ENCODE measurements at places on chromosomes 1 and 21. TPM values are rescaled to one million over a fixed set of nuclear protein-coding genes. Genes with fewer than 3 reads are reported as not detected.
A peak's percentile ranks its signal among the peaks of the same experiment; 100 is the strongest.

- no peaks in the 10 kb centered on the region for H3K36me3 ChIP-seq
- no peak overlapping the region for H3K27ac ChIP-seq
- H3K4me1 ChIP-seq, result peaks cover 5% of the 10 kb centered on the region
- H3K27me3 ChIP-seq, result no peaks in the 10 kb centered on the region
- DNase-seq, result no peak
Observed at GRCh38 chr1:30787856-30788495, 30.4 kb upstream of the LAPTM5 start.

DNA sequence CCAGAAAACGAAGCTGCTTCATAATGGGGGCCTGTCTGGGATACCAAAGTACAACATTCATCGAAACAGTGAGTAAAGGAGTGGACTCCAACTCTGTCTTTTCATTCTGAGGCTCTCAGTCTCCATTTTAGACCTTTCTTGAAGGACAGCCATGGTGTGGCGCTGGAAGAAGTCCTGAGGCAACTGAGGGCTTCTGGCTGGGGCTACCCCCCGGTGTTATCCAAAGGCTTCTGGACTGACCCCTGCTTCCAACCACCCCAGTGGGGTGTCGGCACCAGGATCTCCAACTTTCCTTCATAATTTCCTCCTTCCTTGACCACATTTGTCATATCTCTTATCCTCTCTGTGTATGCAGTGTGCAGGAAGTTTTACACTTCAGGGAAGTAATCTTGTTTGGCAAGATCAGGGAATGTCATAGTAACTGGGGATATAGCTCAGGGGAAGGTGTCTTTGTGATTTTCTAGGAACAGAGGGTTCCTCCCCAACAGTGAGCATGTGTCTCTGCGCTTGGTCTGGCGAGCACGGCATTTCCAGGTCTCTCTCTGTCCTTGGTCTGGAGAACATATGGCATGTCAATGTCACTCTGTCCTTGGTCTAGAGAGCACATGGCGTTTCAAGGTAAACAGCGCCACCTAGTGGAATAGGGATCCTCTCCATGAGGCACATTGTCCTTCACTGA, 19.4 kb upstream of the BSDC1 start:
- DNase-seq, result peak; percentile 29
- H3K27me3 ChIP-seq, result no peaks in the 10 kb centered on the region
- H3K4me3 ChIP-seq, result no peak overlapping the region
- no peaks in the 10 kb centered on the region for H3K4me1 ChIP-seq

- no peak for DNase-seq
- H3K27ac ChIP-seq, result no peak overlapping the region
- no peaks in the 10 kb centered on the region for H3K4me1 ChIP-seq
- H3K4me3 ChIP-seq, result no peak overlapping the region
Observed at GRCh38 chr1:106072909-106073600, 983.4 kb upstream of the PRMT6 start.

DNA sequence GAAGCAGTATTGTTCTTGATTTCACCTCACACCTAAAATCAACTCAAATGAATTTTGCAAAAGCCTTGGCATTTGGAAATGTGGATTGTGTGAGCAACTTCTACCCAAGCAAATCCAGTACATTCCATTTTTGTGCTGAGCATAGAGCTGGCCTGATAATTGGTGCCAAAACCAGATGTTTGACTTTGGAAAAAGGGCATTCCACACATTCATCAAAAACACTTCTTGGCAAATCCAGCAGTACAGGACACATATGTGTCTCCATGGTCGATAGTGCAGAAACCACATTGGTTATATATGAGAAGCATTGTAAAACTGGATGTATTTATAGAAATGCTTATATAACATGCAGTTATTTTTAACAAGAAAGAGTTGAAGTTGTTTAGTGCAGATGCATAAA, 210.4 kb downstream of the KCNK2 start:
- DNase-seq, result no peak
- no peak overlapping the region for H3K4me3 ChIP-seq
- no peak overlapping the region for H3K27ac ChIP-seq
- no peaks in the 10 kb centered on the region for H3K36me3 ChIP-seq

The SSR2 gene
- total RNA-seq, result 289 TPM

DNA sequence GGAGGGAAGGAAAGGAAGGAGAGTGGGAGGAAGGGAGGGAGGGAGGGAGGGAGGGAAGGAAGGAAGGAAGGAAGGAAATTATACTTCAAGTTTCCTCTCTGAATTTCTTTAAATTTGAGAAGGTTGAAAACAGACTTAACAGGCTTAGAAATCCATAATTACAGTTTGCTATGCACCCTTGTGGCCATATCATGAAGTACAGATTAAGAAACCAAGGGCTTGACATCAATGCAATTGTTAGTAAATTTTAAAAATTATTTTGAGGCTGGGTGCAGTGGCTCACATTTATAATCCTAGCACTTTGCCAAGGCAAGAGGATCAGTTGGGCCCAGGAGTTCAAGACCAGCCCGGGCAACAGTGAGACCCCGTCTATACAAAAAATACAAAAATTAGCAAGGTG, 14.4 kb downstream of the ANP32E start:
- H3K36me3 ChIP-seq, result peaks cover 15% of the 10 kb centered on the region
- H3K27ac ChIP-seq, result no peak overlapping the region
- no peaks in the 10 kb centered on the region for H3K4me1 ChIP-seq
- no peaks in the 10 kb centered on the region for H3K27me3 ChIP-seq
- no peak overlapping the region for H3K4me3 ChIP-seq

The ZMYM1 gene
- 12.5 TPM for total RNA-seq

GRCh38 chr1:30313584-30313983, 409.8 kb downstream of the MATN1 start:
- H3K36me3 ChIP-seq, result no peaks in the 10 kb centered on the region
- DNase-seq, result no peak
- H3K27me3 ChIP-seq, result no peaks in the 10 kb centered on the region
- no peak overlapping the region for H3K27ac ChIP-seq

GRCh38 chr1:116824631-116825206, 70.5 kb downstream of the CD2 start:
- H3K27ac ChIP-seq, result no peak overlapping the region
- H3K4me1 ChIP-seq, result no peaks in the 10 kb centered on the region
- H3K4me3 ChIP-seq, result no peak overlapping the region

The STPG1 gene
- 10.0 TPM for total RNA-seq

The ANKRD34A gene
- 1.0 TPM for total RNA-seq

DNA sequence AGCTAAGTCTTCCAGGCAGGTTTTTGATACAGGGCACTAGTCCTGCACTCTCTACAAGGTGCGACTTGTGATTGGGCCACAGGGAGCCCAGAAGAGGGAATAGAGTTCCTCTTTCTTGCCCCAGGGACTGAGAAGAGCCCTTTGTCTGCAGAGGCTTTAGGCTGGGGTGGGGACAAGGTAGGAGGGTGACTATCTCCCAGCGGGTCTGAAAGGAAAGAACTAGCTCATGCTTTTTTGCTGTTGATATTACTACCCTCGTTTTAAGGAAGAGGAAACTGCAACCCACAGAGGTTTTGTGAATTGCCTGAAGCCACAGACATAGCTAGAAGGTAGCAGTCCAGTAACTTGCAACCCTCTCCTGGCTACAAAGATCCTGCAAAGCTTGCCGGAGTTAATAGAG, 615.2 kb downstream of the MATN1 start:
- no peak overlapping the region for H3K4me3 ChIP-seq
- no peak for DNase-seq
- no peak overlapping the region for H3K27ac ChIP-seq

DNA sequence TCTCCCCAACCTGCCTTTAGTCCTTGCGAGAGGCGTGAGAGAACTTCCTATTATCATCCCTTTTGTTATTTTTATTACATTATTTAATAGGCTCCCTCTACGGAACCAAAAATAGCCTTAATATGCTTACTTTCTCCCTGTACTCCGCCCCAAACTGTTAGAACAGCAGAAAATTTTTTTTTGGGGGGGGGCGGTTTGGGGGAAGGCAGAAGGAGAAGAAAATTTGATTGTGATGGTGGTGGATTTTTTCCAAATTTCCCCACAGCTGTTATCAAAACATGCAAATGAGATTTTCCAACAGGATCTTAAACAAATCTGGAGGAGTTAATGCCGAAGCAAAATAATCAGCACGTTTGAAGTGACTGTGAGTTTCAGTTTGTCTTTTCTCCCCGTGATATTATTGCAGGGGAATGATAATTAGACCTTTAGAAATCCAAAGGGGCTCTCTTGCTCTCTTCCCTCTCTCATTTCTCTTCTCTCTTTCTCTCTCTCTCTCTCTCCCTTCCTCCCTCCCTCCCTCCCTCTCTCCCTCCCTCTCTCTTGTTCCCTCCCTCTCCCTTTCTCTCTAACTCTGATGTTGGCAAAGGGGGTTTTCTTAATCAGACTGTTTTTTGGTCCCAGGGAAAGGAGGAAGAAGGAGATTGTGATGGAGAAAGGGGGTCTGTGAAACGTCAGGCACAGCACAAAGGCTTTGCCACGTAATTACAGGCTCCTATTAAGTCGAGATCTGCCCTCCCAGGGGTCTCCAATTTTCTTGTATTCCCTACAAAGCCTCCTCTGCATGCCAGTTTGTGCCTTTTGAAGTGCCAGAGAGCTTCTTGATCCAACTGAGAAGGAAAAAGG, 1.1 kb upstream of the PRRX1 start:
- H3K36me3 ChIP-seq, result no peaks in the 10 kb centered on the region
- H3K27me3 ChIP-seq, result peaks cover 96% of the 10 kb centered on the region
- no peak overlapping the region for H3K4me3 ChIP-seq
- H3K4me1 ChIP-seq, result no peaks in the 10 kb centered on the region
- no peak for DNase-seq

The CROCC gene
- 31.5 TPM for total RNA-seq

The MFSD2A gene
- total RNA-seq, result 57.2 TPM

The CHIA gene
- 11.4 TPM for total RNA-seq

DNA sequence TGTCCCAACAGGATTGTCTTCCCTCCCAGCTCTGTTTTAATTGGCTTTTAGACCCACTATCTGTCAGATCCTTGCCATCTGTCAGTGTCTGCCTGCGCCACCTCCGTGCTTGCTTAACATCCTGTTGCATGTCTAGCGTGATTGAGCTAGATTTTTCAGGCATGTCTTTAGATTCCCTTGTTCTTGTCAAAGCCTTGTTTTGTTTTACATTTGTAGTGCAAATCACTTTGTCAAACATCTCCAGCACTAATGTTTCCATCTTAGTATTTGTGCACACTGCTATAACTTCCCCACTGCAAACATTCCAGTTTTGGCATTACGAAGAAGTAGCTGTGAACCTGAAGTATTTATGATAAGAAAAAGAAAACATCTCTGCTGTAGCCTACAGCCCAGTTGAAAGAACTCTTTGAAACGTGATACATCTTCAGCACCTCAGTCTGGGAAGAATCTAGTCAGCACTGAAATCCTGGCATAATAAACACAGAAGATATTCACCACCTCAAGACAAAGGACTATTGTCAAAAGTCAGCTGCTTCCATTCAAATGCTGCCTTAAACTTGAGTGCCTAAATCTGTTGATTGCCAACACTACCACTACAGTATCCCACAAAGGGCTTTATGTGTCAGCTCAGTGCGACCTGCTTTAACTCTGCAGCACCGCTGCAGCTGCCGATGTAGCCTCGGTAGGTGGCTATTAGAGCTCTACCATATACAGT, 105.0 kb downstream of the FNBP1L start:
- peak overlapping the region; percentile 67 for H3K27ac ChIP-seq
- H3K4me1 ChIP-seq, result peaks cover 3% of the 10 kb centered on the region
- H3K27me3 ChIP-seq, result no peaks in the 10 kb centered on the region
- no peak overlapping the region for H3K4me3 ChIP-seq
- peaks cover 4% of the 10 kb centered on the region for H3K36me3 ChIP-seq
- no peak for DNase-seq

GRCh38 chr1:179007233-179007632, 18.5 kb upstream of the FAM20B start:
- no peaks in the 10 kb centered on the region for H3K27me3 ChIP-seq
- no peak for DNase-seq
- H3K4me1 ChIP-seq, result no peaks in the 10 kb centered on the region
- H3K27ac ChIP-seq, result no peak overlapping the region
- no peak overlapping the region for H3K4me3 ChIP-seq
- H3K36me3 ChIP-seq, result no peaks in the 10 kb centered on the region

DNA sequence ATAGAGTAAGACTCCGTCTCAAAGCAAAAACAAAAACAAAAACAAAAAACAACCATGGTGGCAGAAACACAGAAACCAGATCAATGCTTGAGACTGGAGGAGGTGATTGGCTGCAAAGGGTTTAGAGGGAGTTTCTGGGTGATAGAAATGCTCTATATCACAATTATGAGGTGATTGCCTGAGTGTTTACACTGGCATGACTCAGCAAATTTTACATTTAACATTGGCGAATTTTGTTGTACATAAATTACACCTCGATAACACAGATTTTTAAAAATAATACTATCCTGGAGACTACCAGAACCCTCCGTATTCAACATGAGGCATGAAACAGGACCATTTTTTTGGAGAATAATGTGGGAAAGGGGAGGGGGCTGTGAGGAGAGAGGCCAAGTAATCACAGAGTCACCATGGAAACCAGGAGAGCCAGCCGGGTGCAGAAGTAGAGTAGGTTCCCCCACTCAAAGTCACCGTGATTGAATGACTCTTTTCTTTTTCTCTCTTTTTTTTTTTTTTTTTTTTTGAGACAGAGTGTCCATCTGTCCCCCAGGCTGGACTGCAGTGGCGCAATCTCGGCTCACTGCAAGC, 24.3 kb downstream of the HEYL start:
- H3K4me1 ChIP-seq, result no peaks in the 10 kb centered on the region
- H3K27me3 ChIP-seq, result no peaks in the 10 kb centered on the region
- H3K36me3 ChIP-seq, result no peaks in the 10 kb centered on the region
- DNase-seq, result peak; percentile 31

DNA sequence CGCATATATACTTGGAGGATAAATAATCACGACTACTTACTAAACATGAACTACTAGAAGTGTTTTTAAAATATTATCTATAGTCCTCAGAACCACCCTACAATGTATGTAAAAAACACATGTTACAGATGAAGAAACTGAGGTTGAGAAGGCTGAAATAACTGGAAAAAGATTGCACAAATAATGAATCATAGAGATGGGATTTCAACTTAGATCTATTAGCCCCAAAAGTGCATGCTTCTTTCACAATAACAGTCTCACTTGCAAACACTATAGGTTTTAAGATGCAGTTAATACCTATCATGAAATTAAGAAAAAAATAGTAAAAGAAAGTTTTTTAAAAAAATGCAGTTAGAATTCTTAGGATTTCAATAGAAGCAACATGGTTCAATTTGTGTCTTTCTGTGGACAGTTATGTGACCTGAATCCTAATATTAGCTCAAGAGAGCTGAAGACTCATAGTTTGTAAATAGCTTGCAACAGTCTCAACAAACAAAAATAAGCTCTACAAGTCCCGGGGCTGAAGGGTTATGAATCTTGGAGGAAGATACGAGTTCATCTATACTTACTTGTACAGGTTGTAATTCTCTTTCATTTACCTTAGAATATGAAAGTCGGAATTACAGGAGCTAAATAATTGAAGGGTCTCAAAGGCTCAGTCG, 58.6 kb upstream of the NTPCR start:
- H3K4me3 ChIP-seq, result no peak overlapping the region
- no peaks in the 10 kb centered on the region for H3K4me1 ChIP-seq
- no peak for DNase-seq
- H3K36me3 ChIP-seq, result no peaks in the 10 kb centered on the region

DNA sequence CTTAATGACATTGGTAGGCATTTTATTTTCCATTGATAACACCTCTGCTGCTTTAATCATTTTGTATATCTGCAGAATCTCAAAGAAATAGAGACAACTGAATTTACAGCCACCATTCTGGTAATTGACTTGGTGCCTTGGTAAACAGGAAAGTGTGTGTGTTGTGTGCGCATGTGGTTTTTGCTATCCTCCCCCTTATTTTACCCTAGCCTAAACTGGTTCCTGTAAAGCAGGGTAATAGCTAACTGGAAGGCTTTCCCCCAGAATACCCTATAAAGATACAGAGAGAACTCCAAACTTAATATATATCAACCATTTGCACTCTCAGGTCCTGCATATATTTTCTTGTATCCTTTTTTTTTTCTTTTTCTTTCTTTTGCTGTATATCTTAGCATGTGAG, 149.5 kb upstream of the ADGRL4 start:
- no peak overlapping the region for H3K27ac ChIP-seq
- no peaks in the 10 kb centered on the region for H3K4me1 ChIP-seq
- no peaks in the 10 kb centered on the region for H3K36me3 ChIP-seq
- H3K27me3 ChIP-seq, result no peaks in the 10 kb centered on the region
- no peak for DNase-seq

All from lung (tissue), 17 donors.